ENCODE measurements at places on chromosomes 13 and 19.

- DNase-seq, result no peak
Observed at GRCh38 chr19:46481223-46481848, 10.0 kb upstream of the PNMA8A start.

GRCh38 chr19:46391296-46392251 is 21.8 kb downstream of the CCDC8 start:
- no peak for DNase-seq

DNA sequence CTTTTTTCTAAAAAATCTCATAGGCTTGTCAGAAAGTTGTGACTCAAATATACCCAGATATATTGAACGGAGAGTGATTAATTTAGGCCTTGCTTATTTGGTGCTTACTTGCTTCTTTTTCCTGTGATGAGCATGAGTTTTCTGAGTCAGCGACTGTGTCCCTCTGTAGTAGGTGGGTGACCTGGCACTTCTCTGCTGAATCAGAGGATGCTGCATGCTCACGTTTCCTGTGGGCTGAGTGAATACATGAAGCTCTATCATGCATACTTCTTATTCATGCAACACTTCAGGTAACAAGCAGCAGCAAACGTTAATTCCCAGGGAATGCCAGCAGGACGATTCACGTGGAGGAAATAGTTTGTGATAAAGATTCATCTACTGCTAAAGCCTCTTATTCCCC is 245.0 kb downstream of the KLF5 start:
- no peak for DNase-seq

DNA sequence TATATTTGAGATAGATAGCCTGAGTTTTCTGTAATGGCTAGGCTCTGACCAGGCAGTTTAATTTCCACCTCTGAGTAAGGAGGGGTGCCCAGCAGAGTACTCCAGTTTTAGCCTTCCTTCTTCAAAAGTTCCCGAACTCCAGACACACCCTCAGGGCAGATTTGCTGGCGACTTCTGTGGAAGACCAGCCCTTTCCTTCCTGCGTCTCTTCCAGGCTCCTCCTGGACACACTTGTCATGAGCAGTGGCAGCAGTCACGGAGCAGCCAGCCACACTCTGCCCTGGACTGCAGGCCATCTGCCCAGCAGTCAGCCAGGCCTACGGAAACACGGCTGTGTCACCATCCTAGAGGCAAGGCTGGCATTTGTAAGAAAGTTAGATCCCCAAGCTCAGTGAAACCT is 6.6 kb upstream of the FLT1 start:
- DNase-seq, result no peak

DNA sequence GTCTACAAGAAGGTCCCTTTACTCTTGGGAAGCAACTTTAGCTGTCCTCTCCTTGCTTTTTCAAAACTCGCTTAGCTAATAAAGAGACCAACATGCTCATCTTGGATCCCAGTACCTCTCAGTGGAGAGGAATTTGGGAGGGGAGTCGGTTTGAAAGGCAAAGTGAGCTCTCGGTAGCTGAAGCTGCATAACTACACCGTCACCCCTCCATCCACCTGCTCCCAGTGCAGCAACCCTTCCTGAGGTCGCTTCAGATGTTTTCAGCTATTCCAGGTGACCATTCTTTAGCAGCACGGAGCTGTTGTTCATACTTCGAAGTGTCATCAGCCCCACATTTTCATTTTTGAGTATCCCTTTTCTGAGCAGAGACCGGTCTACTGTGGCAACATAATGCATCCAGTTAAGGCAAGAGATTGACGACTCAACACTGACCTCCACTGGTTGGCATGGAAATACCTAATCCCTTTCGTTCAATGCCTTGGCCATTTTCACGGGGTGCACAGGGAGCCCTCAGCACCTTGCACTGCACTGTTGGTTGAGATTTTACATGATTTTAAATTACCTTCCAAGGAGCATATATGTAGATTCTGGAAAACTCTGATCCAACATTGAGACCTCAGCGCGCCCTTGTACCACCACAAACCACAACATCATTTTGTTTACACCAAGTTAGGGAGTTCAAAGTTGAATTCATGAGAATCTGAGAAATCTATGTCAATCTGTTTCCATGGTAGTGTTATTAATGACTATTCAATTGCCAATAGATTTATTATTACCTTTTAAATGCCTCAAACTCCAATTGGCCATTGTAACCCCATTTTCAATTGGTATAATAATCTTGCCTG is 42.2 kb downstream of the DLEU7 start:
- DNase-seq, result peak; percentile 60

DNA sequence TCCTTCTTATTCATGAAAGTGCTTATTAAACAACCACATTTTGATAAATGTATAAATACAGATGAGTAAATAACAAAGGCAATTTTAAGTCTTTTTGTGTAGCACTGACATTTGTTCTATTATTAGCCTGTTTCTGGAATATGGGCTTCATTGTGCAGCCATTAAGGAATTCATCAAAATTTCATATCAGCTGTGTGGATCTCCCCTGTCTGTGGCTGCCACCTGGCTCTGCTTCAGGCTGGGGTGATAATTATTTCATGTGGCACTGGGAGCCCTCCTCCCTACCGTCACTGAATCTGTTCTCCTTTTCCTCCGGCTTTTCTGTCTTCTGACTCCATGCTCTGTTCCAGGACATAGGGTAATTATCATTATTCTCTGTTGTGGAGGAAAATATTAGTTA is 57.1 kb downstream of the LMO7 start:
- no peak for DNase-seq

GRCh38 chr13:96075953-96076543 is 13.9 kb upstream of the HS6ST3 start:
- DNase-seq, result peak; percentile 45

GRCh38 chr13:59144700-59145099 is 1019.0 kb downstream of the DIAPH3 start:
- DNase-seq, result no peak

- no peak for DNase-seq
Observed at GRCh38 chr13:111659219-111659775, 338.9 kb downstream of the TEX29 start.

GRCh38 chr13:23440821-23441618 is 7.5 kb upstream of the SACS start:
- peak; percentile 60 for DNase-seq

GRCh38 chr19:17633700-17634099 is 54.5 kb downstream of the UNC13A start:
- no peak for DNase-seq

GRCh38 chr19:44845612-44846454 is at the start of gene NECTIN2:
NECTIN2 (plus strand) TSS chr19:44846297; CDS start chr19:44846526, 229 bp downstream.
- DNase-seq, result peak; percentile 95

GRCh38 chr19:50723069-50723468 is at the start of gene CLEC11A:
CLEC11A (plus strand) TSS chr19:50723364; CDS start chr19:50723526, 162 bp downstream.
- DNase-seq, result peak; percentile 13

- DNase-seq, result peak; percentile 99
Observed at GRCh38 chr19:13154241-13154778, 4.1 kb downstream of the IER2 start.

DNA sequence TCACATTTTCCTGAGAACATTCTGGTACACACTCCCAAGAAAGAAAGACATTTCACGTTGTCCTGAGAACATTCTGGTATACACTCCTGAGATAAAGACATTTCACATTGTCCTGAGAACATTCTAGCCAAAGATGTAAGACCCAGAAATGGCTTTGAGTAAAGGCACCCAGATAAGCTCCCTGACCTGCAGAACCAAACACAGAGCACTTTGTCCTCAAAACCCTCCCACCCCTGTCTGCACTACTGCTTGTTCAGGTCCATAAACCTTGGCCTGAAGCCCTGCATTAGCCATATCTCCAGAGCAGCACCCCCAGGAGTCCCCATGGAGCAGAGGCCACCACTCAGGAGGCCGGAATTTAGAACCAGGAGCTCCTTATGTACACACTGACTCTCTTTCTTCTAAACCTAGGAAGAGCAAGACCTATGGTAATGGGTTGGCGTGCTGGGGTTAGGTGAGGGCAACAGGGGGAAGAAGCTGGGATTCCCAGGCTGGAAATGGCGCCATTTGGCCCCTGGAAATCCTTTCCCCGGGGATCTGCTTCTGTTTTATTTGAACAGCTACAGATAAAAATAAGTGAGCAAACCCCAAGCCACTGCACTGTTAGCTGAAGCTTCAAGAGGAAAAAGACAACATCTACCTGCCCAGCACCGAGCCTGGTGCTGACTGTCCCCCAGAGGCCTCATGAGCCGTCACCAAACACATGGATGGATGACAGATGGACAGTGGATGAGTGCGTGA is 13.7 kb downstream of the GAS6 start:
- no peak for DNase-seq

DNA sequence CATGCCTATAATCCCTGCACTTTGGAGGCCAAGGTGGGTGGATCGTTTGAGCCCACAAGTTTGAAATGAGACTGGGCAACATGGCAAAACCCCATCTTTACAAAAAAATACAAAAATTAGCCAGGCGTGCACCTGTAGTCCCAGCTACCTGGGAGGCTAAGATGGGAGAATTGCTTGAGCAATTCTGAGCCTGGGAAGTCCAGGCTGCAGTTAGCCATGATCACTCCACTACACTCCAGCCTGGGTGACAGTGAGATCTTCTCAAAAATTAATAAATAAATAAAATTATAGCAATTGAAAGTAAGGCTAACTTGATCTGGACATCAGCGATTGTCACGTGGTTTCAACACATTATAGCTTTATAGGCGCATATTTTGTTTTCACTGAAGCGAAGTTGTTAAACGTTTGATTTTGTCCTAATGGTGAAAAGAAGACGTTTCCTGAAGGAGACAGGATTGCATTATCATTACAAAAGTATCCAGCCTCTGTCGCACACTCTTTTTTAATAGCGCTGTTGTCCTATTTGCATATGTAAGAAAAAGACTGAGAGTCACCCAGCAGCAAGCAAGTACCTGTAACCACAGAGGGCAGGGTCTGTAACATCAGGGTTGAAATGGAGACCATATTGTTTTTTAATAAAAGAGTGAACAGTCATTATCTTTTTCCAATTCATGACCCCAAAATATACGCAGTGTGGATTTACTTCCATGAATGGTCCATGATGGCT is 335.7 kb downstream of the DCT start:
- no peak for DNase-seq

DNA sequence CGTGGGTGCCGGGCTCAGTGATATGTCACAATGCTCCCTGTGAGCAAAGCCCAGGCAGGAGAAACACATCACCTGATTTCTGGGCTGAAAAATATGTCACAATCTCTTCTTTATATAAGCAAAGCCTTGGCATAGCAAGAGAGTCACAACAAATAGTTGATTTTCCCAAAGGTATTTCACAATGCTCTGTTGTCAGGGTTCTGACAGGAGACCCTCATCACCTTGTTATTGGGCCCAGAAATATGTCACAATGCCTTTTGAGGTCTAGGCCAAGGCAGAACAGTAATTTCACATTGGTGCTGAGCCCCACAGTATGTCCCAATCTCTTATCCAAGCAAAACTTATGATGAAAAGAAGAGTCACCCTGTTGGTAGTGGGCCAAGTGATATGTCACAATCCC is 125.7 kb downstream of the ZNF675 start:
- DNase-seq, result no peak

DNA sequence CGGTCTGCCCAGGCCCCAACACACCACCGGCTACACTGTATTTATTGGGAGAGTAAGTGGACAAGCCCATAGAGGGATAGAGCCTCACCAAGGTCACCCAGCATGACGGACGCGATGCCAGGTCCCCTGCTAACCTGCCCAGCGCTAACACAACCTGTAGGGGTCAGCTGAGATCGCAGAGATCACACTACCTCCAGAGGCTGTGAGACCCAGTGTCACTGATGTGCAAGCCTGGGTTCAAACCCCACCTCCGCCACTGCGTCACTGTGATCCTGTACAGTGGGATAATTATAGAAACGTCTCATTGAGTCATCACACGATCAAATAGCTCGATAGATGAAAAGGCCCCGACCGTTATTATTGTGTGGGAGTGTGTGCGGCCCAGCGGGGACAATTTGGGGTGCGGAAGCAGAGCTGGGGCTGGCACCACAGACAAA is 10.6 kb upstream of the TLE2 start:
- no peak for DNase-seq

DNA sequence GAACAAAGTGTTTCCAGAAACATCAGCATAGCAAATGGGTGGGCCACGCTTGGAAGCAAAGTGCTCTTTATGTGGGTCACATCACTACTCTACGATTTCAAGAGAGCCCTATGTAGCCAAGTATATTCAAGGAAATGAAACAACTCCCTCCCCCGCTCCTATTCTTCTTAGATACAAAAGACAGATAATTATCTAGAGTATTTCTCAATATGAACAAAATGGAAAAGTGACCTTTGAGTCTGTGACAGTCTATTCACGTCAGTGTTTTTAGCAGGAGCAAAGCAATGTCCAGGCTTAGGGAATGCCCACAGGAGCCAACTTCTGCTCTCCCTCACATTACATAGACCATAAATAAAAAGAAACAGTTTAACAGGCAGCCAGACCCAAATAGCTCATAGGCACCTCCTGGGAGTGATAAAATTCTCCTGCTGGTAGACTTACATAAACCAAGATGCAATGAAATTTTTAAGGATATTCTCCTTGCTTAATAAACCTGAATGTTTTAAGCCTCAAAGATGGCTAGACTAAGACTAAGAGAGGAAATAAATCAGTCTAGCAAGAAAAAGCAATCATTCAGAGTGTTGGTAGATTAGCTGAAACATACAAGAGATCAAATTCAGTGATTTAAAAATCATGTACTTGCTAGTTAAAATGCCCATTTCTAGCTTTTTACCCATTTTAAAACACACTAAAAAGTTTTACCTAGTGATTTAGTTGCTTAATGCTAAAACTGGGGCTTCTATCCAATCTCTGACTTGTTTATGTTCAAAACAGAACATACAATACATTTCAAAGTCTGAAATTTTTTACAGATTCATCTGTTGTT is 182.8 kb downstream of the RGCC start:
- DNase-seq, result no peak

- DNase-seq, result no peak
Observed at GRCh38 chr19:12975221-12975741, 5.9 kb downstream of the DAND5 start.

GRCh38 chr19:23802290-23802689 is 43.6 kb upstream of the ZNF681 start:
- no peak for DNase-seq

- DNase-seq, result no peak
Observed at GRCh38 chr19:18425515-18426415, 6.6 kb downstream of the SSBP4 start.

GRCh38 chr19:1510442-1510806 is 2.4 kb downstream of the ADAMTSL5 start:
- no peak for DNase-seq

DNA sequence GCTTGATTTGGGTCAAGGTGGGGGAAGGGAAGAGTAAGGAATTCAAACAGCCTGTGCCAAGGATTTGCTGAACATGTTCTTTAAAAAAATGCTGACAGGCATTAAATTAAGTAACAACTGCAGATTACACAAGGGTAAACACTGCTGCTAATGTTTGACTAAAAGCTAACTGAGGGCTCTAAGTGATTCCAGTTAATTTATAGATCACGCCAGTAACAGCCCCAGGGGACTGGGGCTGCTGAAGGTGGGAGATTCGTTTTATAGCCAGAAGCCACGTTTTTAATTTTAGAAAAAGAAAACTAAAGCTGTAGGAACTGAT is 321.7 kb downstream of the DLEU7 start:
- no peak for DNase-seq
